ENCODE measurements at places on chromosomes 5 and 9.
A peak's percentile ranks its signal among the peaks of the same experiment; 100 is the strongest.

DNA sequence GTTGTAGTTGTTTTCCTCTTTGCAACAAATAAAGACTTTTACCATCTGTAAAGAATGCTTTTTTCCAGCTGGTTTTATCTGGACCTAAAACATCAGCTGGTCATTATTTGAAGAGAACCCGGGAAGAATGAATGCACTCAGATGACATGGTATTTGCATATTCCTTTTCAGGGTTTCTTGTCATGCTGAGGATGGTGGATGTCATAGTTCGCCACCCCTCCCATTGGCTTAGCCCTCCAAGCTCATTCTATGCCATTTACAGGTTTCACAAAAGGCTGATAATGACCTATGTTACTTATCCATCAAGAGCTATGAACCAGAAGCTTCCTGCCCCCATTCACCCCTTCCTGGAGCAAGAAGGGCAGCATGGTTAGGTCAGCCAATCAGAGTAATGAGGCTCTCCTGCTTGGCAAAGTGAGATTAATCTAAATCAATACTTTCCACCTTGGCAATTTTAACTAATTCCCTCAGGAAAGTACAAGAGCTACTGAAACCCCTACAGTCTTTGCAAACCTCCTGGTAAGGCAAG lies 440.5 kb upstream of the TLE4 start:
- DNase-seq: no peak

DNA sequence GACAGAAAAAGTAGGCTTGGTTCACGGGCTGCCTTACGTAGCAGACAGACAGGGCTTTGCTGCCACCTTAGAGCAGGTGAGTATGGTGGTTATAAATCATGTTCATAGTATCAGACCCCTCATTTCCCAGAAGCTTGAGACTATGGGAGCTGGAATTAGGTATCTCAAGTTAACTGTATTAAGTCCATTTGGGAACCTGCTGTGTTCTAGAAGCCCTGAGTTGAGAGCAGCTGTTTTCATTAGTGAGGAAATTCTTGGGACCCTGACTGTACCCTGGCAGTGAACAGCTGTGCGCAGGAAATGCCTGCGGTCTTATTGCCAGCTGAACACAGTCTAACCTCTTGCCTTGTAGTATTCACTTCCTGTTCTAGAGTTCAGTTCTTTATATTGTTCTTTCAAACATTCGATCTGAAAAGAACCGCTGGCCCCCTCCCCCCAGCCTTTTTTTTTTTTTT lies 29.8 kb downstream of the UGCG start:
- DNase-seq: no peak

GRCh38 chr9:79673614-79674013 lies 101.8 kb downstream of the TLE4 start:
- DNase-seq: no peak

- no peak for DNase-seq
These were observed 40.3 kb downstream of the GLDC start for GRCh38 chr9:6605202-6605601.

GRCh38 chr9:97415146-97415545 lies 3.2 kb downstream of the TDRD7 start:
- DNase-seq: no peak

DNA sequence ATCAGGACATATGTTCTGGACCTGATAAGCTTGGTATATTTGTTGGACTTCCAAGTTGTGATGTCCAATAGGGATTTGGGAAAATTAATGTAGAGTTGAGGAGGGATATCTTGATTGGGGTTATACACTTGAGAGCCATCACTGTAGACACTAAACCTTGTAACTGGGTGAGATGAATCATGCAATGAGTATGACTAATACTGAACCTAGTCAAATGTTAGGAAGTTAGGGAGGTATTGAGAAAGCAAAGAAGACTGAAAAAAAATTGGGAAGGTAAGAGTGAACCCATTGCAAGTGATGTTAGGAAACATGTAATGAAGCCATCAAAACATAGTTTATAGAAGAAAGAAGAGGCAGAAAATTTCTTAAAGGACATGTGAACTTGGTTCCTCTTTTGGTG lies 668.4 kb upstream of the CDH9 start:
- no peak for DNase-seq

GRCh38 chr5:133353741-133354140 lies 258.6 kb downstream of the FSTL4 start:
- DNase-seq: peak; percentile 76
